RKO (cell line): ENCODE measurements at places on chromosomes 12 and 14.

- no peak for DNase-seq
Measured at GRCh38 chr14:100683578-100683977, 43.1 kb upstream of the DLK1 start.

DNA sequence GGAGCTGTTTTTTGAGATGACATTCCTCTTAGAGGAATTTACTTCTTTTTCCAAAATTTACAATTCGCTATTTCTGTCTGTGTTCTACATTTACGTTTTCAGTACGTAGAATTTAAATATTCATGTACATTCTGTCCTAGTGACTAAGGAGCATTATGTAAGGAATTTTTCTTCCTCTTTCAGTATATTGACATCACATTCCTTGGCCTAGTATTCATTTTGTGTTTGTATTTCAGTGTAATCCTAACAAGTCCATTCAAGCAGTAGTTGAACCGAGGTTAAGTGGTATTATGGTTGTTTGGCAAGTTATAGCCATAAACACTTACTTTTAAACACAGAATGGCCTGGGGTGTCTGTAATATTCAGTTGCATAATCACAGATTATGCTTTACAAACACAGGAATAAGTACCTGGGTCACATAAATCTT is 465.2 kb downstream of the PCNX1 start:
- peak; percentile 56 for DNase-seq

- no peak for DNase-seq
Measured at GRCh38 chr14:24207104-24207551, 1.6 kb downstream of the TSSK4 start.

GRCh38 chr14:88248606-88249005 is 74.5 kb downstream of the KCNK10 start:
- DNase-seq = no peak

DNA sequence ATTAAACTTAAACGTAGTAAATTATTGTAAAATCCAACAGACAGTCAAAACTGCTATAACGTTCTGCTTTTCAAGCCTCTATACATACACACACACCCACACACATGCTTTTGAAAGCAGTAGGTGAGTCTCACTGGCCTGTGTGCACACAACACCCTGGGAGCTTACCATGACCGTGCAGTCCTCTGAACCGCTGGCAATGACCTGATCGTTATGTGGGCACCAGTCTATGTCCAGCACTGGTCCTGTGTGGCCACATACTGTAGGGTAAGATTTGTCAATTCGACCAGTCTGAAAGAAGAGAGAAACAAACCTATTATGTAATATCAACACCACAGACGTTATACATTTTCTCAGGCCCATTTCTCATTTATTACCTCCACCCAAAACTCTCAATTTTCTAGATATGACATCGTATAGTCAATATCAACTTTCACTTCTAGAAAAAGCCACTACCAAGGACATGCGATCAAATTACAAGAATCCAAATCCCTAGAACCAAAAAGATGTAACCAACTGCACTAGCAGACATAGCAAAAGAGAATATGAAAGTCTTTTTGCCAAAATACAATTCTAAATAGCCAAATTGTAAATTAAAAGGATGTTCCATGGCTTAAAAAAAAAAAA is 44.5 kb upstream of the SELPLG start:
- no peak for DNase-seq
